Astrocyte of the spinal cord (primary cell): ENCODE measurements at places on chromosomes 5 and 9.

- peak; percentile 4 for DNase-seq
Observed at GRCh38 chr5:75239681-75240080, 3.0 kb upstream of the ANKRD31 start.

- DNase-seq = no peak
Observed at GRCh38 chr9:75429531-75430475, 341.5 kb downstream of the OSTF1 start.

DNA sequence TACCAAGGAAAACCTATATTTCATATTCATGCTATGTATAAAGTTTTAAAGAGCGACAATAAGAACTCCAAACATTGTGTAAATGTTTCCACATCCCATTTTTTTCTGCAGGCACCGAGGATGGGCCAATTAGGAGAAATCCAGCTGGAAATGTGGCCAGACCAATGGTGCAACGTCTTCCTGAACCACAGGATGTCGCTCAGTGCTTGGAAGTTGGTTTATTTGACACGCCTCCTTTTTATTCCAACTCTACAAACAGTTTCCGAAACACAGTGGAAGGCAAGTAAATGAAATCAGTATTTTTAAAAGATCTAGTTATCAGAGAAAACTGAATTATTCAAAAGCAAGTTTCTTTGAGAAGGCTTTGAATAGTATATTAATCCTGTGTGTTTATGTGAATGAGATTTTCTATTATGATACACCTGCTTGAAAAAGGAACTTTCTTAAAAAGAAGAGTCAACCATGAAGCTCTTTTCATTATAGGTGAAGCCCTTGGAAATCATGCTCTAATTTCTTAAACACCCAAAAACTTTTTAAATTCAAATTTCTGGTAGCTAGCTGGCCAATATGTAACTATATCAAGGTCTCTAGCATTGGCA lies 9.1 kb downstream of the TYRP1 start:
- peak; percentile 62 for DNase-seq

- DNase-seq = no peak
Observed at GRCh38 chr9:86807367-86807976, 139.8 kb downstream of the GAS1 start.

- no peak for DNase-seq
Observed at GRCh38 chr5:133034064-133034463, 7.7 kb upstream of the ZCCHC10 start.

GRCh38 chr9:134294153-134295071 lies 31.8 kb upstream of the RXRA start:
- no peak for DNase-seq

DNA sequence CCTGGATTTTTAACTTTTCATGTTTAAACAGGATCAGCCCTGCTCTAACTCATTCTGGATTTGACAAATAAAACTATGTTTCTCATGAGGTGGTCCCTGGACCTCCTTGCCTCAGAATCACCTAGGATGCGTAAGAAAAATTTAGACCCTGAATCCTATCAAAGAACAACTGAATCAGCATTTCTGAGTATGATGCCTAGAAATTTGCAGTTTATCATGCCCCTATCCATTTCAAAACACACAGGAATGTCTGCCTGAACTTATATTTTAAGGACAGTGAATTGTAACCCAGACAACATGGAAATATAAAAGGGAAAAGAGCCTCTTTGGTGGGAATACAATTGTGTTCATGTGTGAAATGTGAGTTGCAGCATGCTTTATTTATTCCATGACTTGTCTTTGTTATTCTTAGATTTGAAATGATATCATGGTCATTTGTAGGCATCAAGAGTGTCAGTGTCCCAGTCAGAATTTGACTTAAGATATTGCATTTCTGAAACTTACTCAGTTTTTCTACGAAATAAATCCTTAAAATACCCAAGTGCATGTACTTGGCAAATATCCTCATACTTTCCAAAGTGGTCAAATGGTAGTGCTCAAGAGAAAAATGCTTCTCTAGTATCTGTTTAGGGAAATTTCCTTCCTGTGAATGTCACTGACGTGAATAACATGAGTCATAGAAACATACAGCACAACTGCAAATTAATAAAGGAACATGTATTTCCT lies 144.3 kb downstream of the GIN1 start:
- peak; percentile 64 for DNase-seq

DNA sequence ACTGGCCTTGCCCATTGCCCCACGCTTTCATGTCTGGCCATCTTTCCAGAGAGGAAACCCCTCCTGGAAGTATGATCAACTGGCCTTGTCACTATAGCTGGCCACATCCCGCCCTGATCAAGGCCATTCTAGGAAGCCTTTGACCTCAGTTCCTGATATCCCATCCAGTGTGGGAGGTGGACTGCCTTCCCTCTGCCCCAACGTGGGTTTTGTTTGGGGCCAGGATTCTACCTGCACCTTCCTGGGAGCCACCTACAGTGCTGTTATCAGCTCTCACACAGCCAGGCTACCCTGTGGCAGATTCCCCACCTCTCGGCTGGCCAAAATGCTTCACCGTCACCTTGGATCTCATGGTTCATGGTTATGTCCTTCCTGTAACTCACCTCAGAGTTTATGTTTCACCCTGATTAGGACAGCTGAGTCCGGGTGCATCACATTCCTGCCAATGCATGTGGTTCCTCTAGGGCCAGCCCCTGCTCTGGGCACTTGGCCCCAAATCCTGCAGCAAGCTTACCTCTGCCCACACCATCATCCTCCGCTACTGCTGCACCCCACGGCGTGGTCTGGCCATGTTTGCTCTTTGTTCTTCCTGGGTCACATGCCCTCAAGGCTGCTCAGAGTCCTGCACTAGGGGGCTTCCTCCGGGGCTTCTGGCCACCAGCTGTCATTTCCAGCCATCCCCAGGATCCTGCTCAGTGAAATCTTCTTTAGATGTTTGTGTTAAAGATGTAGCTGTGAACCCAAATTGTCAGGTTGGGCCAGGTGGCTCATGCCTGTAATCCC lies 24.2 kb upstream of the S1PR3 start:
- DNase-seq = no peak

DNA sequence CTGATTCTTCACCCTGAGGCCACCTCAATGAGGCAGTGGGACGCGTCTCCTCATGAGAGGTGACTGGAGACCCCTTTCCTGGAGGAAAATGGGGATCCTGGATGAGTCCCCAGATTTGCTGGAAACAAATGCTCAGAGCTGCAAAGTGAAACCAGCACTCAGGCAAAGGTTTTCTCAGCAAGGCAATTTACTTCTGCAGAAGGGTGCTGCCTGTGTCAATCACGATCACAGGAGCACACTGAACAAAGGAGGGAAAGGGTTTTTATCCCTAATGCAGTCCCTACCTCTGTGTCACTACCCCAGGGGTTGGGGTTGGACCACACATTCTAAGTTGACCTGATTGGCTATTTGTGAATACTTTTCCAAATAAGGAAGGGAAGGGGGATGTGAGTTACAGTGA lies 69.9 kb upstream of the CDK20 start:
- no peak for DNase-seq

DNA sequence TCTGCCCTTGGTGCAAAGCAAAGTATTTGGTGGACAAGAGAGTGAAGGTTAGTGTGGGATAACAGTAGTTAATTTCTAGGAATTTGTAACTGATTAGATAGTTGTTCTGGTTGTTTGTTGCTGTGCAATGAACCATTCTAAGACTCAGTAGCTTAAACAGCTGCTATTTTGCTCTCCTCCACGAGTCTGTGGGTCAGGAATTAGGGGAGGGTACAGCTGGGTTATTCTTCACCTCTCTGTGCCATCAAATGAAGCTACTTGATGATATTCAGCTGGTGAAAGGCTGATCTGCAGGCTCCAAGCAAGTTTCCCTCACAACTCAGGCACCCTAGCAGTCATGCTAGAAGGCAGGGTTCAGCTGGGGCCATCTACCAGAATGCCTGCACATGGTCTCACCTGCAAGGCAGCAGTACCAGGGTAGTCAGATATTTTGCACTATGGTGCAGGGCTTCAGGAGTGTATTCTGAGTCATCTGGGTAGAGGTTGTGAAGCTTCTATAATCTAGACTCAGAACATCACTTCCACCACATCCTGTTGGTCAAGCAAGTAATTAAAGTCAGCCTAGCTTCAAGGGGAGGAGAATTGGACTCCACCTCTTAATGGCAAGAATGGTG lies 159.5 kb upstream of the SLC28A3 start:
- DNase-seq = no peak

DNA sequence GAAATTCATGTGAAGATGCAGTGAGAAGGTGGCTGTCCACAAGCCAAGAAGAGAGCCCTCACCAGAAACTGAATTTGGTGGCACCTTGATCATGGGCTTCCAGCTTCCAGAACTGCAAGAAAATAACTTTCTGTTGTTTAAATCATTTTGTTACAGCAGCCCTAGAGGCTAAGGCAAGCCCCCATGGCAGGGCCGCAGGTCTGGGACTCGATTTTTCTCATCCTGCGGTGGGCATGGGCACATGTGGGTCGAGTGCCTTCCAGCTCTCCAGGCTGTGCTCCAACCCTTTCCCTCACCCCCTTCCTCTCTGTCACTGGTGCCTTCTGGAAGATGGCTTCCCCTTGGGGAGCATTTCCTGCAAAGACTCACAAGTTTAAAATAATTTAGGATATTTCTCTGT lies 40.7 kb downstream of the AHRR start:
- no peak for DNase-seq

- no peak for DNase-seq
Observed at GRCh38 chr9:102986425-102986824, 8.7 kb upstream of the CYLC2 start.
